Urothelium cell line (cell line): ENCODE measurements at places on chromosomes 5 and 9.
A peak's percentile ranks its signal among the peaks of the same experiment; 100 is the strongest.

- DNase-seq, result peak; percentile 33
Measured at GRCh38 chr5:45038366-45038987, 229.7 kb downstream of the MRPS30 start.

DNA sequence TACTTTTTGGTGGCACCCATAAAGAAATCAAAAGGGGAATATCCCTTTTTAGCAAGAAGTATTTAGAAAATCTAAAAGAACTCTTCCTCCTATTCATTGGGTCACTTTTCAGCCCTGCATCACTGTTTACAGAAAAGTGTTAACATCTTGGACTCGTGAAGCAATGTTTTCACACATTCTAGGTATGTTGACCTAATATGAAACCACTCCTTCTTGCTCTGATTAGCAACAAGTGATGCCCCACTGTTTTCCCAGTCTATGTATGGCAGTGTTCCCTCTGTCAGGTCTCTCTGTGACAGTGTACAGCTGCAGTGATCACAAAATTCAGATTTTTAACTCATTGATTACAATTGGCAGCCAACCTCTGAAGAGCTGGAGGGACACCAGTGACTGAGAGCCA lies 148.2 kb upstream of the SLC12A2 start:
- no peak for DNase-seq

- no peak for DNase-seq
Measured at GRCh38 chr5:135269931-135270421, 129.1 kb downstream of the MACROH2A1 start.

GRCh38 chr5:119031905-119032304 lies 39.0 kb upstream of the DMXL1 start:
- DNase-seq, result peak; percentile 29

- DNase-seq, result no peak
Measured at GRCh38 chr9:91253488-91253887, 108.2 kb downstream of the AUH start.

GRCh38 chr5:39543335-39543734 lies 118.6 kb upstream of the DAB2 start:
- DNase-seq, result no peak

DNA sequence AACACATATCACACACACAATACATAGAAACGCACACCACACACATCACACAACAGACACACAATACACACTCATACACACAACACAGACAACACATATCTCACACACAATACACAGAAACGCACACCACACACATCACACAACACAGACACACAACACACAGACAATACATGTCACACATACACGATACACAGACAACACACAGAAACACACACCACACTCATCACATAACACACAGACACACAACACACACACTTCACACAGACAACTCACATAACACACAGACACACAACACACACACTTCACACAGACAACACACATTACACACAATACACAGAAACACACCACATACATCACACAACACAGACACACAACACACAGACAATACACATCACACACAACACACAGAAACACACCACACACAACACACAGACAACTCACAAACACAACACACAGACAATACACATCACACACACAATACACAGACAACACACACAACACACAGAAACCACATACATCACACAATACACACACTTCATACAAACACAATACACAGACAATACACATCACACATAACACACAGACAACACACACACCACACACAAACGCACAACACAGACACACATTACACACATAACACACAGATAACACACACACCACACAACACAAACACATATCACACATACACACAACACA lies 4.3 kb upstream of the CCDC187 start:
- no peak for DNase-seq

DNA sequence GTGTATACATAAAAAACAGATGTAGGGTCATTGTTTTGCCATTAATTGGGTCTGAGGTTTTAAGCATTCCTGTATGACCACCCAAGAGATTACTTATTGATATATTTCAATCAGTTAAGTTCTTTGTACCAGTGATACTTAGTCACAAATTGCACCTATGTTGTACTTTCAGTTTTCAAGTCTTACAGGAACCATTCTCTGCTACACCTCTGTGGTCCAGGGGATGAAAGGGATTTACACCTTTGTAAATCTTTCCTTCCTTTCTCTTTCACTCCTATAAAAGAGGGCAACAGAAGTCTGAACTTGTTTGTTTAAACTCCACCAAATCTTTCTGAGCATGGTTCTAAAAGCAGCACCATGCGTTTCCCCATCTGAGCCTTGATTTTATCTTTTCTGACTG lies 86.1 kb downstream of the DEPDC1B start:
- no peak for DNase-seq
